Heart left ventricle (tissue), 16 donors: ENCODE measurements at places on chromosomes 7 and 10.

DNA sequence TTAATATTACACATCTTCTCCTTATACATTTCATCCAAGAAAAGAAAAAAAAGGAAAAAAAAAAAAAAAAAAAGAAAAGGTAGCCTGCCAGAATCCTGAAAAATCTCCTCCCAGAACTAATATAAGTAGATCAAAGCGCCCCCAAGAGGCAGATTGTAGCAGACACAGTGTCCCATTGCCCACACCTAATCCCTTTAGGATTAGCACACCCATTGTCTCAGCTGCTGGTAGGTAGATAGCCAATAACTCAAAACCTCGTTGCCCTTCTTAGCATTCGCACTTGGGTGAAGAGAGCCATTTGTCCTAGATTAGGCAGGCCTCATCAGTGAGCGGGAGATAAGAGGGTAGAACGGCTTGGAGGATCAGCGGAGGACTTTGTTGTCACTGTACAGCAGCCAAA is 100.2 kb upstream of the SORCS1 start:
- DNase-seq = no peak

- DNase-seq = no peak
Observed at GRCh38 chr10:88893611-88894010, 13.6 kb downstream of the STAMBPL1 start.

DNA sequence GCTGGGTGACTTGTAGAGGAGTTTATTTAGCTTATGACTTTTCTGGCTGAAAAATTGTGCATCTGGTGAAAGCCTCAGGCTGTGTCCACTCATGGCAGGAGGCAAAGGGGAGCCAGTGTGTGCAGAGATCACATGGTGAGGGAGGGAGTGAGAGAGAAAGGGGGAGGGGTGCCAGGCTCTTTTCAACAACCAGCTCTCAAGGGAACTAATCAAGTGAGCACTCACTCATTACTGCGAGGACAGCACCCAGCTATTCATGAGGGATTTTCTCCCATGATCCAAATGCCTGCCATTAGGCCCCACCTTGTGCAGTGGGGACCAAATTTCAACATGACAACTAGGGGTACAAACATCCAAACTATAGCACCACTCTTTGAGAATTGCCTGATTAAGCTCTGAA is 590.2 kb downstream of the MAGI2 start:
- no peak for DNase-seq

DNA sequence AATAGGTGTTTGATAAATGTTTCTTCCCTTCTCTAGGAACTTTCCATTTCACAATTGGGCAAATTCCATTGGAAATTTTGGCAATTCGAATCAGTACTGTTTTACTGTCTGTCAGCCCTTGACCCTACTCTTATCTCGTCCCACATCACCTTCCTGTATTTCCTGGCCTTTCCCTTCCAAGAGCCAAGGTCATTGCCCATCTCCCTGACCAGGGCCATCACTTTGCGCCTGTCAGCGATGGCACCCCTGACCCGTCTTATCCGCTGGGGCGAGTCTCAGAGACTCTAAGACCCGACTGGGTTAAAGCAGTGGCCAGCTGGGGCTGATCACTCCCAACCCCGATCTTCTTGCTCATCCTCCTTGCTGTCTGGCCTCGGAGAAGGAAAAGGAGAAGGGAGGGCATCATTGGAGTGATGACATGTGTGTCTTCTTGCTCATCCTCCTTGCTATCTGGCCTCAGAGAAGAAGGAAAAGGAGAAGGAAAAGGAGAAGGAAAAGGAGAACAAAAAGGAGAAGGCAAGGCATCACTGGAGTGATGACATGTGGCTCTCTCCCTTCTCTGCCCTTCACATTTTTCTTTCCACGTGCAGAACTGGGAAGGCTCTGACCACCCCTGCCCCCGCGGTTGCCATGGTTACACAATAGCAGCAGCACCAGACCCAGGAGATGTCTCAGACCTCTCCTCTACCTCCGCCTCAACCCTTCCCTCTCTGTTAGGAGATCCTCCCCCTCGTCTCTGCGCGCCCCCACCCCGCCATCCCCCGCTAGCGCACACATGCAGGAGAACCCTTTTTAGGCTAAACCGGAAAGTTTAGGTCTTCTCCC is 2.0 kb downstream of the SEMA3D start:
- DNase-seq = peak; percentile 52

DNA sequence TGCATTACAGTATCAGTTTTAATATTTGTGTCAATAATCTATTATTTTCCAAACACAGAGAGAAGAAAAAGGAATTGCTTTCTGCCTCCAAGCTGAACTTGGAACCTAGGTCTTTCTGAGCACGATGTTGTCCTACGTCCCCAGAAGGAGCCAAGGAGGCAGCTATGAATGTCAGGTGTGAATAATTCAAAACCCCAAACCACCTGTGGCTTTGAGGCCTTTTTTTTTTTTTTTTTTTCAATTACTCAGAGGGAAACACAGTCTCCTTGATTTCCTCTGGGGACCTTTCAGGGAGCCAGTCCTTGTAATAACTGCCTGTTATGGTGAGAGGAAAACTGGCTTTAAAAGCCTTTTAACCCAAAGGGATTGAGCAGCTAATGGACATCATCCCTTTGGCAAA is 8.3 kb downstream of the GPR85 start:
- DNase-seq = no peak

DNA sequence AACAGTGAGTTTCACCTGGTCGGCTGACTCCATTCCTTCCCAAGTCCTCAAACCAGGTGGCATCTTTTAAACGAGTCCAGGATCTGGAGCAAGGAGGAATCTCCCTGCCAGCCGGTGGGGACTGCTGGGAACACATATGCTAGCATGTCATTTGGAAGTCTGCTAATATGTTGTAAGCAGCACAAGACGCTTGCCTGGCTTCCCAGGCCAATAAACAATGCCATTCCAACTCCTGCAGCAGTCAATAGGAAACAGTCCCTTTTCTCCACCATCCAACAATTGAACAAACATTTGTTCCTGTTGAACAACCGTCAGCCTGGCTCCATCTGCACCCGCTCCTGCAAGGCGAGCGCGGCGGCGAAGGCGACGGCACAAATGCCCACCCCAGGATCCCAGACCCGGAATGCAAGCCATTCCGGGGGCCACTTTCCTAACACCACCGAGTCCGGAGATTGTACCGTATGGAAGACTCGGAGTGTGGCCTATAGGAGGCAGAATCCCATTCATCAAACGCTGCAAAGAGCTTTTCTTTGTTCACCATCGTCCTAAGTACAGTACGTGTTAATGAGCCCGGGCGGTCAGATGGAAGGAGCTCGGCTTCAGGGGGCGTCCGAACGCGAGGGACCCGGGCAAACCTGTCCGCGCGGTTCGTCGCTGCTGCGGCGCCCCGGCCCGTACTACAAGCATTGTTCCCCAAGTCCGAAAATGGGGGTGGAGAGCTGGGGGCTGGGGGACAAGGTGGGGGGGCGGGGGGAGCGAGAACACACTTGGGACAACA is 1.6 kb downstream of the FAM53B start:
- DNase-seq = no peak

- no peak for DNase-seq
Observed at GRCh38 chr10:116112232-116113231, 160.5 kb downstream of the GFRA1 start.

- peak; percentile 26 for DNase-seq
Observed at GRCh38 chr7:17152721-17153120, 145.7 kb upstream of the AHR start.

DNA sequence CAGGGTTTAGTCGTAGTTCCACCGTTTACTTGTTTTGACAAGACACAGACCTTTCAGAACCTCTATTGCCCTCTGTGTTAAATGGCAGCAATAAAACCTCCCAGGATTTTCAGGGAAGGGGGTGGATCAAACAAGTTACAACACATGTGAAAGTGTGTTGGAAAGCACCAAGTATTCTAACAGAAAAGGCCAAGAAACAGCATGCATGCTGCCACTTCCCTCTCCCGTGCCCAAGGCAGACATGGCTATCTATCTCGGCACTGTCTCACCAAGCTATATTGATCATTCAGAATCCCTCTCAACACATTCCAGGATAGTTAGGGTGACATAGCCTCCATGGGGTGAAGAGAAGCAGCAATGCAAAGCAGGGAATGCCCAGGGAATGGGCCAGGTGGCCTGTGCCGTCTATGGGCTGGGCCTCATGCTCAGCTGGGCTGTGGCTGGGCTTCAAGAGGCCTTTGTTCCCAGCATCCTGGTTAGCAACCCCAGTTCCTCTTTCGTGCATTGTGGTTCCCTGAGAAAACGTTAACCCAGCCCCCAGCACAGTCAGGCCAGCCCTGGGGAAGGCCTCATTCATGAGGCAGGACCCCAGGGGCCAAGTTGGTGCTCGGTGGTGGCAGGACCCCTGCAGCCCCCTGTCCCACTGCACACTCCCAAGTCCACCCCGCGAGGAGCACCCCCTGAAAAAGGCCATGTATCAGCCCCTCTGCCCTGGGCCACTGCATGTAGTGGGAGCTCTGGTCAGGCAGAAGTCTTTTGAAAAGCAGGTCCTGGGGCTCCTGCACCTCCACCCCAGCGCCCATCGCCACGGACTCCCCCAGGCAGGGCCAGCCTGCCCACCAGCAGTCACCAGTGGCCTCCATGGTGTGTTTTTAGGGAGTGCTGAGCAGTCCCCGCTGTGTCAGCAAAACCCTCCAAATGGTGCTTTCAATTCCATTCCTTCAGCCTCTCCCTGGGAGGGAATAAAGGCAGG is 25.5 kb downstream of the VSIR start:
- DNase-seq = no peak

DNA sequence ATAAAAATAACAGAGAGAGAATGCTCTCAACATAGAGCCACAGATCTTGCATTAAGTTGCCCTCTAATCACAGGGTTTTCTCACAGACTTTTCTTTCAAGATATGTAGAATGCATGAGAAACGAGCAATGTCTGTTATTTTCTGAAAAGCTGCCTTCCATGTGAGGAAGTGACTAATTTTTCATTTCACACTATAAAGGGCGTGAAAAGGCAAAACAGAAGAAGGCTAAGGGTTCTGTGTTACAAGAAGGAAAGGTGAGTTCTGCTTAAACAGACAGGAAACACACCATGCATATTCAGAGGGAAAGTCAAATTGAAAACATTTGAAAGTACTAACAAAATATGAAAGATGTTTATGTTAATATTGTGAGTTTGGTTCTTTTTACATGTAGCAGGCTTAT is 189.2 kb downstream of the SEMA3D start:
- no peak for DNase-seq

- no peak for DNase-seq
Observed at GRCh38 chr10:119313644-119314043, 106.3 kb downstream of the GRK5 start.
